ENCODE measurements at places on chromosomes 4 and X. TPM values are rescaled to one million over a fixed set of nuclear protein-coding genes. Genes with fewer than 3 reads are reported as not detected.

DNA sequence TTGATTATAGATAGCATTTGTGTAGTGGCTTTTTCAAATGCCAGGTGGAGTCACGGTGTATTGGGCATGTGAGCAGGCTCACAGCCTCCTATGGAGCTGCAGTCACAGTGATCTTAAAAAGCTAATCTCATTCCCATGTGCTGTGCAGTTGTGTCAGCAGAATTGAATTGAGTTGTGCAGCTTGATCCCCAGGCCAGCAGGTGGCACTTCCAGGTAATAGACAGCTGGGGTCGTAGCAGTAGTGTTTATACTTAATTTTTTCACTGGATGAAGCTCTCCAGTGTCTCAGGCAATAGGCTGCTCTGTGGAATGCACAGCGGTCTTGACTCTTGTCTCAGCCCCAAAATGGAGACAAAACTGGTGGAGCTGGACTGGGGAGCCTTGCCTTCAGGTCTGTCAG lies 1028.1 kb downstream of the SH3BGRL start:
- DNase-seq: no peak

DNA sequence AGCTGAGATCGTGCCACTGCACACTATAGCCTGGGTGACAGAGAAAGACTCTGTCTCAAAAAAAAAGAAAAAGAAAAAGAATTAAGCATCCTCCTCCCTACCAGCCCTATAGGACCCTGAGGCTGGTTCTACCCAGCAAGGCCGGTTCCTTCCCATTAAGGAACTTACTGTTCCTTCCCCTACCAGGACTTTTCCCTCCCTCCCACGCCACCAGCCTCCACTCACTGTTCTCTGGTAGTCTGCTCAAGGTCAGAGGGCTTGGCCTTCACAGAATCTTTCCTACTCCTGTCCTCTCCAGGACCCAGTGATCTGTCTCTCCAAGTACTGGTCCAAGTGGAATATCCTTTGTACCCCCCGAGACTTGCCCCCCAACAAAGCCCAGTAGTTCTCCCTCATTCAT lies 1.4 kb downstream of the GRIPAP1 start:
- DNase-seq: no peak

The OTUD5 gene
- 62.5 TPM for polyA plus RNA-seq

The RAB33A gene
- polyA plus RNA-seq: 0.96 TPM

The ZNF275 gene
- polyA plus RNA-seq: 16.8 TPM

All from left renal cortex interstitium (tissue), 4 donors.